Pancreas (tissue), 10 donors: ENCODE measurements at places on chromosomes 5 and 9.
A peak's percentile ranks its signal among the peaks of the same experiment; 100 is the strongest.

DNA sequence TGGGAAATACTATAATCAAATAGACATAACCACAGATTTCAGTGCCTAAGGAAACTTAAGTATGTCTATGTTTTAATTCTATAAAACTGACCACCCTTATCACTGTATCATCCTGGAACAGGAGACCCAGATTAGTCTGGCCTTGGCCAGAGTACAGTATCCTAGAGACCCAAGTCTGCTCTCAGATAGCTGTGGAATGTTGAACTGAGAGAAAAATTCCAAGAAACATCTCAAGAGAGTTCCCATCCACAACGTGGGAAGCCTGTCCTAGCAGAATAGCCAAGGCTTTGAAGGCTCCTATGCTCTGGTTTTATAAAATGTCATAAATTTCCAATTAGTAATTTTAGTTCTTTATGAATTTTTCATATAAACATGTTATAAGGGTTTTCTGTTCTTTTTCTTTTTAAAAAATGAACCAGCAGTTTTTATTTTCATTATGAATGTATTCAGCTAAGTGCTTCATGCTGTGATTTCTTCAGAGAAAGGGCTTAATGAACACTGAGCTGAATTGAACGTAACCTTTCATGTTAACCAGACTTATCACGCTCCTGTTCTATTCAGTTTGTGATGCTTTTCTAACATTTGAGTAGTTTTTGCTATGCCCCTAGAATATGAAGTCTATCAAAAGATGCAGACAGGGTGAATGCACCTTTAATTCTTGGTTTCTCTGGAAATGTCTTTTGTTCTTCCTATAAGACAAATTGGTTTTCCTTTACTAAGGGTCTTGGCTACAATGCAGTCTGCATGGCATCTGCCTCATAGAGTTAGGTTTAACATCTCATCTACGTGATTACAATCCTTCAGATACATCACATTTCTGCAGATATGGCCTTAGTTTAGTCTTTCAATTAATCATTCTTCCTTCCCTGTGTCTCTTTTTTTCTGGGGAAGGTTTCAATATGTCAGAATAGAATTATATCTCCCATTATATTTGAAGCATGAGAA, 230.8 kb downstream of the CYLC2 start:
- no peaks in the 10 kb centered on the region for H3K4me1 ChIP-seq
- DNase-seq = no peak
- no peak overlapping the region for H3K4me3 ChIP-seq

- H3K4me3 ChIP-seq = no peak overlapping the region
- no peaks in the 10 kb centered on the region for H3K27me3 ChIP-seq
- no peaks in the 10 kb centered on the region for H3K36me3 ChIP-seq
- H3K4me1 ChIP-seq = peaks cover 21% of the 10 kb centered on the region
- DNase-seq = no peak
- H3K27ac ChIP-seq = no peak overlapping the region
Observed at GRCh38 chr5:73655521-73656160, 29.6 kb downstream of the ARHGEF28 start.

DNA sequence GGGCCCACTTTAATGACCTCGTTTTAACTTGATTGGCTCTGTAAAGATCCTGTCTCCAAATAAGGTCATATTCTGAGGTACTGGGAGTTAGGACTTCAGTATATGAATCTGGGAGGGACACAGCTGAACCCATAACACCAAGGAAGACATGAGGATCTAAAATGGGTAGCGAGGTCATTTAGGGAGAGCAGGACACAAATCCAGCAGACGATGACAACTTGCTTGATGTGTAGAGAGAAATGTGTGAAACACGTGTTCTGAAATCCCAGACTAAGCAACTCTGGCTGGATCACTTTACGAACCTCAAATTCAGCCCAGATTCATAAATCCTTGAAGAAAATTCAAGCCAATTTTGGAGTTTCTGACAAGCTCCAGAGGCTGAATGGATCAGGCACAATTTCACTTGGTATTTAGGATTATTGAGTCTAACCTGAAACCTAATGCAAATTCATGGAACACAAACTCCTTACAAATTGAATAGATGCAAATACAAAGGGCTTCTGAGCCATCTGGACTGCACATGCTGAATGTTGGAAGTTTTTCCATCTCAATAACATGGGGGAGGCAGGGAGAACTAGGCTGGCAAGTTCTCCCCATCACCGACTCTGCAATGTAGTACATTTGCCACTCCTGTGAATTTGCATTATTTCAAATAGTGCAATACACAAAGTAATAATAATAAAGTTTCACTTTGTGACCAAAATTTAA, 74.0 kb upstream of the SLC30A5 start:
- no peaks in the 10 kb centered on the region for H3K4me1 ChIP-seq
- no peak for DNase-seq
- H3K36me3 ChIP-seq = no peaks in the 10 kb centered on the region

GRCh38 chr5:54851449-54851848, 133.9 kb downstream of the ESM1 start:
- H3K27ac ChIP-seq = no peak overlapping the region
- H3K27me3 ChIP-seq = no peaks in the 10 kb centered on the region
- no peaks in the 10 kb centered on the region for H3K4me1 ChIP-seq
- H3K36me3 ChIP-seq = no peaks in the 10 kb centered on the region
- no peak for DNase-seq

GRCh38 chr5:10580531-10581423, 16.9 kb downstream of the ANKRD33B start:
- H3K36me3 ChIP-seq = no peaks in the 10 kb centered on the region
- H3K4me3 ChIP-seq = no peak overlapping the region
- no peaks in the 10 kb centered on the region for H3K27me3 ChIP-seq
- H3K4me1 ChIP-seq = no peaks in the 10 kb centered on the region
- no peak for DNase-seq

GRCh38 chr5:756865-757345, 27.6 kb downstream of the ZDHHC11B start:
- H3K4me1 ChIP-seq = peaks cover 16% of the 10 kb centered on the region
- no peaks in the 10 kb centered on the region for H3K36me3 ChIP-seq
- no peaks in the 10 kb centered on the region for H3K27me3 ChIP-seq
- DNase-seq = no peak

GRCh38 chr5:88805151-88805784, 77.7 kb downstream of the MEF2C start:
- no peak overlapping the region for H3K27ac ChIP-seq
- H3K4me1 ChIP-seq = no peaks in the 10 kb centered on the region
- H3K36me3 ChIP-seq = no peaks in the 10 kb centered on the region
- no peak for DNase-seq
- no peaks in the 10 kb centered on the region for H3K27me3 ChIP-seq

GRCh38 chr9:107925749-107926297, 436.3 kb upstream of the KLF4 start:
- no peaks in the 10 kb centered on the region for H3K27me3 ChIP-seq
- no peaks in the 10 kb centered on the region for H3K36me3 ChIP-seq
- H3K4me3 ChIP-seq = no peak overlapping the region
- no peak for DNase-seq
- H3K27ac ChIP-seq = no peak overlapping the region

- peak within 1 kb of the TSS; percentile 83 for H3K27ac ChIP-seq
- peaks cover 23% of the 10 kb centered on the region for H3K4me1 ChIP-seq
- H3K36me3 ChIP-seq = no peaks in the 10 kb centered on the region
- no peaks in the 10 kb centered on the region for H3K27me3 ChIP-seq
- DNase-seq = peak; percentile 63
- peak within 1 kb of the TSS; percentile 46 for H3K4me3 ChIP-seq
Observed at GRCh38 chr9:35828716-35829083, at the start of gene FAM221B. FAM221B (minus strand) TSS chr9:35828732; CDS start chr9:35826161, 2,571 bp downstream.

DNA sequence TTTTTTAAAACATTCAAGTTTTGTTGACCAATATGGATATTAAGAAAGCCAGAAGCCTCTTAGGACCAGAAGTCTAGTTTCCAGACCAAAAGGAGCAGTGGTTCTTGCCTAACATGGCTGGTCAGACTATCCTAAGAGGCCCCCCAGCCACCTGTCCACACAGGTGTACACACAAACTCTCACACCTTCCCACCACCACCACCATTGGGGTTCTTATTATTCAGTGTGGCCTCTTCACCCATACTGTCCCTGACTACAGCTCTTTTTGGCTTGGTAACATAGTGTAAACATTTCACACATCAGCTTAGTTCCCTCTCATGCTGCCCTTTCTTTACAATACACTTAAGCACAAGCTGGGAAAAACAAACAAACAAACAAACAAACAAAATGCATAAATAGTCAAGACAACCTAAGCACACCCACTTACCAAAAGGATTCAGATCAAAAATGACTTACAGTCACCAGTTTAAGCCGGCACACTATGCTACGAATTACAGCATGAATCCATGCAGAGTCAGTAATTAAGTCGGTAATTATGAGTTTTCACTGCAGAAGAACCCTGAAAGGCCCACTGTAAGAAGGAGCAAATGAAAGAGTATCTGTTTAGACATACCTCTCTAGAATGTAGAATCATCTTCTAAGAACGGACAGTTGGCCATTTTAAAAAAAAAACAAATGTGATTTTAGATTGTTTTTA, 9.5 kb downstream of the LHFPL2 start:
- H3K27ac ChIP-seq = peak overlapping the region; percentile 51
- DNase-seq = no peak
- no peak overlapping the region for H3K4me3 ChIP-seq
- H3K36me3 ChIP-seq = no peaks in the 10 kb centered on the region

GRCh38 chr9:79952401-79952800, 380.6 kb downstream of the TLE4 start:
- no peaks in the 10 kb centered on the region for H3K27me3 ChIP-seq
- no peak overlapping the region for H3K27ac ChIP-seq
- H3K36me3 ChIP-seq = no peaks in the 10 kb centered on the region
- no peak for DNase-seq
- no peaks in the 10 kb centered on the region for H3K4me1 ChIP-seq

DNA sequence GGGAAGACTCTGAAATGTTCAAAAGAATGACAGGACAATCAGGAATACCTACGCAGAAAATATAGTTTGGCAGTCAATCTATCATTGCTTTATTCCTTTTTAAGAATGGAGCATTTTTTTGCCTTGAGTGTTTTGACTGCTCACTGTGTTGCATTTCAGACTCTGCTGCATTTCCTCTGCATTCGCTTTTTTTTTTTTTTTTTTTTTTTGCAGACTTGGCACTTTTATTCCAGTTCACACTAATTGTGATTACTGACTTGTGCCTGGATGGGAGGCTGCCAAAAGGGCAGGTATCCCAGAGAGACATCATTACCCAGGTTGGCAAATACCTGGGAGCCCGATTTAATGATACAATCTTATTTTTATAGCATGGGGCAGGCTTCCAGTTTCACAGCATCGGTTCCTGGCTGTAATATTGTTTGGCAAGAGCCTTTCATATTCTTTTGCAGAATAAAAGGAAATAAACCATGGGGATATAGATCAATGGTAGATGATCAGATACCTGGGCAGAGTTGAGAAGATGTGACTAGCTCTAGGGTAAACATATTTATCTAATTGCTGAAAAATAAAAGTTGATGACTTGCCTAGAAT, 1132.6 kb downstream of the MAT2B start:
- no peak for DNase-seq
- no peaks in the 10 kb centered on the region for H3K27me3 ChIP-seq
- no peak overlapping the region for H3K4me3 ChIP-seq

DNA sequence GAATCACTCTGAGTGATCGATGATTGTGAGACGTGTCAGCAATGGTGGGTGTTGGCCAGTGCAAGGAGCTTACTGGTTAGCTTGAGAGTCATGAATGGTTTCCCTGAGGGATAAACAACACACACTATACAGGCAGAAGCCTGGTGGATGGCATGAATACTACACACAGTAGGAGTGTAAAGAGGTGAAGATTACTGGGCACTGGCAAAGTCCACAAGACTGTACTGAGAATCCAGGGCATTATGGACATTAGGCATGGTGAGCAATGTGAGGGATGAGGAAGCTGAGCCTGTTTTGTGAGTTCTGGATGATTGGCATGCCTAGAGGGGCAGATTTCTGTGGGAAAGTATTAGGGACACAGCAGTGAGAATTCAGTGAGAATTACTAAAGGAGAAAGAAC, 71.3 kb downstream of the KDM4C start:
- no peaks in the 10 kb centered on the region for H3K36me3 ChIP-seq
- DNase-seq = no peak

DNA sequence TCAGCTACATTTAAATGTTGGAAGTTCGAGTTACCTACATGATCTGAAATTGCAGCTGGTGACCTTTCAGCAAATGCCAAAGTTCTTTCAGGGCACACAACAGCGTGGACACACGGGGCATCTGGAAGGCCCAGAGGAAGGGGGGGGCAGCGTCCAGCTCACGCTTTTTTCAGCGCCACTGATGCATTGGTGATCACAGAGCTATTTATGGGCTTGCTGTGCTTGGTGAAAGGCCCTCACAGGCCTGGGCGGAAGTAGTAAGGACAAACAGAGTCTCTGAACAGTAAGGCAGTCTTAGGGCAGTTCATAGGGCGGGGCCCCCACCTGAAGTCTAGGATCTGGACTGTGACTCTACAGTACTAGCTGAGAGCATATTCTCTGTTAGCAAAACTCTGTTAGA, 6.6 kb upstream of the FBP2 start:
- H3K4me1 ChIP-seq = no peaks in the 10 kb centered on the region
- no peak overlapping the region for H3K4me3 ChIP-seq
- DNase-seq = no peak
- H3K36me3 ChIP-seq = no peaks in the 10 kb centered on the region

- no peak for DNase-seq
- H3K4me3 ChIP-seq = no peak overlapping the region
- H3K27ac ChIP-seq = no peak overlapping the region
- no peaks in the 10 kb centered on the region for H3K27me3 ChIP-seq
- H3K36me3 ChIP-seq = no peaks in the 10 kb centered on the region
Observed at GRCh38 chr9:130815242-130815808, 19.7 kb upstream of the ABL1 start.

GRCh38 chr5:174531782-174532191, 192.6 kb upstream of the MSX2 start:
- H3K36me3 ChIP-seq = no peaks in the 10 kb centered on the region
- H3K27ac ChIP-seq = no peak overlapping the region
- no peak for DNase-seq
- no peak overlapping the region for H3K4me3 ChIP-seq
- H3K4me1 ChIP-seq = no peaks in the 10 kb centered on the region

DNA sequence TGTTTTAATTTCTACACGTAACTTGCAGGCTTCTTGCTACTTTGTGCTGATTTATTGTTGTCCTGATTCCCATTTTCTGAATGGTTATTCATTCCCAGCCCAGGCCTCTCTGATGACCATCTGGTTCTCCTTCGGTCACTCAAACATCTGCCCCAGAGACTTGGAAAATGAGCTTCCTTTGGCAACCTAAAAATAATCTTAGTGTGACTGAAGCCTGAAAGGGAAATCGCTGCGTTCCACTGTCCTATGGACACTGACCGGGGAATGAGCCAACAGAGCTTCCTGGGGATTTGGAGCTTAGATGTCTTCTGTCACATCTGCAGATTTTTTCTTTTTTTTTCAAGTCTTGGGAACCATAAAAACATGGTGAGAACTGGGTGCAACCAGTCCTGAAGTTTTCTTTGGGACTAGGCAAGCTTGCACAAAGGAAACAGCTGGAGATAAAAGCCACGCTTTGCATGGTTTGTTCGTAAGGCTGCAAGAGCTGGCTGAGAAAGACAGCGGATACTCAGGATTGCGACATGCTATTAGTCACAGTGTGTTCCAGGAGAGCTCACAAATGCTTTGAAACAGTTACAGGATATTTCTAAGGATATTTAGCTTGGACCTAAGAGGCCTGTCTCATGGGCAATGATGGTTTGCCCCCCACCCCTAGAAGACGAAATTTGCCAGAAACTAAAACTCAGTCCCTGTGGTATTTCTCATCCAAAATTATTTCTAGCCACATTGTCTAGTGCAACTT, 146.2 kb downstream of the GOLPH3 start:
- no peaks in the 10 kb centered on the region for H3K4me1 ChIP-seq
- no peak overlapping the region for H3K4me3 ChIP-seq
- no peaks in the 10 kb centered on the region for H3K36me3 ChIP-seq
- H3K27ac ChIP-seq = no peak overlapping the region
- DNase-seq = peak; percentile 17
- no peaks in the 10 kb centered on the region for H3K27me3 ChIP-seq

GRCh38 chr5:168332042-168332441, 40.6 kb downstream of the WWC1 start:
- no peaks in the 10 kb centered on the region for H3K36me3 ChIP-seq
- no peak overlapping the region for H3K4me3 ChIP-seq
- H3K4me1 ChIP-seq = peaks cover 27% of the 10 kb centered on the region
- H3K27ac ChIP-seq = no peak overlapping the region
